Glutamatergic neuron (in vitro differentiated cells): ENCODE measurements at places on chromosomes 7 and 10.
A peak's percentile ranks its signal among the peaks of the same experiment; 100 is the strongest.

GRCh38 chr10:126854726-126855495, 50.3 kb upstream of the DOCK1 start:
- no peak for DNase-seq

DNA sequence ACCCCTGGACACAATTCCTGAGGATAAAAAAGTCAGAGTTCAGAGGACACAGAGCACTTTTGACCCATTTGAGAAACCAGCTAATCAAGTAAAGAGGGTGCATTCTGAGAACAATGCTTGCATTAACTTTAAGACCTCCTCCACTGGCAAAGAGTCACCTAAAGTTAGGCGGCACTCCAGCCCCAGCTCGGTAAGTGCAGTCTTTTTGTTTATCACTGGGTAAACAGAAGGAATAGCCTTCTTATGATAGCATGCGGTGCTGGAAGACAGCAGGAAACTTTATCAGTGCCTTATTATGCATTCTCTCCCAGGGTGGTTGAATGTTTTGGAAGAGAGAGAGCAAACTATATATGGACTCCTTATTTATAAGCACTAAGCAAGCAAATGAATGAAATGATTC, 130.5 kb downstream of the CDK14 start:
- DNase-seq, result no peak

- DNase-seq, result peak; percentile 48
Observed at GRCh38 chr7:134016223-134016941, 110.8 kb upstream of the LRGUK start.

DNA sequence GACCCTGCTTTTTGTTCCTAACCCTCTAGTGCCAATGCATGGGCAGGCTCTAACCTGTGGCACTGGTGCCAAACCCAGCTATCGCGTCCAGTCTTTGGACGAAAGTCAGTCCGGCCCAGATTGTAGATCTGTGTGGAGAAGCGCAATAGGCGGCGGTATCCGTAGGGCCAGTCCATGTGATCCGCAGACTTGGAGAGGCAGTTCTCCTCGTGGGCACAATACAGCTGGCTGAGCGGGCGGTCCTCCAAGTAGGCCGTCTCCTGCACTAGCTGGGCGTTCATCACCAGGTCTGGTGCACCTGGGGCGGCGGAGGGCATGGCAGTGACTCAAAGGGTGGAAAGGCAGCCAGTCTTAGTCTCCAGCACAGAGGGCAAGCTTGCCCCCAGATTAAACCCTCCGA, 14.5 kb downstream of the LOXL4 start:
- no peak for DNase-seq

DNA sequence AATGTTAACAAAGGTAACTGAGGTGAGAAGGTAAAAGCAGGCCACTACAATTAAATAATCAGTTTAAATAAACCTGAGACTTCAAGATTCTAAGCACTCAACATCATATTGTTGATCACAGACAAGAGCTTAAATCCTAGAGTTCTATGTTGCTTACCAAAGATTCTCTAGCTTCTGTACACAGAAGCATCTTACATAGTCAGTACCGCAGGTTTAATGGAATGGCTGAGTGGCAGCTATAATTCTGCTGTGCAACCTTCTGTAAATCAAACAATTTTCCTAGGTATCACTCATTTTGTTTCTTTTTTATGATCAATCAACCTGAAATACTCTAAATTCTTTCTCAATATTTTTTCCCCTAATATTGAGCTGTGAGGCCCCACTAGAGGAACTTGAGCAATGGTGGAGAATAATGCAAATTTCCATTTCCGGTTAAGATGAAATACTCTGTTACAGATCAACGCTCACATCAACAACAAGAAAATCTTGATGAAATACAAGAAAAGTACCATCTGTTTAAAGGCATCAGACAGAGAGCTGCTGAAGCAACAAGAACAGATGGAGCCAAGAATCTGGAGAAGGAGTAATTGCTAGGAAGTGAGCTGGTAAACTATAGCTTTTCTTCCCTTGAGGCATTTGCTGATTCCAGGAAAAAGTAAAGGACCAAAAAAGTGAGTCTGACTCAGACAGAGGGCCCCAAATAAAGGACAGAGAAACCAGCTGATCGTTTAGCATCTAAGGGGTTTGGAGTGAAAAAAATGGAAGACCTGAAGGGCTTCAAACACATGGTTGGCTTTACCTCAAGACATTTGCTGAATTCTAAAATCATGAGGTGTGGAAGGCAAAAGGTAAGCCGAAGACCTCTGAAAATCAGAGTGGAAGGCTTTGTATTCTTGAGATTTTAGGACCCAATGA, 22.6 kb downstream of the PNPLA8 start:
- DNase-seq, result no peak

- DNase-seq, result no peak
Observed at GRCh38 chr7:134701272-134701671, 54.6 kb downstream of the BPGM start.

GRCh38 chr10:125004571-125005311, 62.8 kb downstream of the ZRANB1 start:
- DNase-seq, result no peak

DNA sequence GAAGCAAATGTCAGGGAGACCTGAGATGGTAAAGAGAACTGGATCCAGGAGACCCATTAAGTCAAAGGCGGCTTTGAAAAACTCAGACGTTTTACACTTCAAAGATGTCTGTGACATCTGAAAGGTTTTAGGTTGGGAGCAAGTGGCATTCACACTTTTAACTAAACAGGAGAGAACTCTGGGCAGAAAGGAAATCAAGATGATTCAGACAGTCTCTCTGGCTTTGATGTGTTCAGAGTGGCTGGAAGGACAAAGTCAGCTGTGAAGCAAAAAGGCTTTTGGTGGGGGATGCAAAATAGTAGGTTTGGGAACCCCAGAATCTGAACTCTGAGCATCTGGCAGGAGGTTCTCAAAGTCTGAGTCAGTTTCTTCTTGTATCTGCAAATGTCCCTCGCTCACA, 66.6 kb downstream of the PRKCQ start:
- no peak for DNase-seq

- no peak for DNase-seq
Observed at GRCh38 chr10:121741248-121741792, 143.1 kb upstream of the FGFR2 start.

DNA sequence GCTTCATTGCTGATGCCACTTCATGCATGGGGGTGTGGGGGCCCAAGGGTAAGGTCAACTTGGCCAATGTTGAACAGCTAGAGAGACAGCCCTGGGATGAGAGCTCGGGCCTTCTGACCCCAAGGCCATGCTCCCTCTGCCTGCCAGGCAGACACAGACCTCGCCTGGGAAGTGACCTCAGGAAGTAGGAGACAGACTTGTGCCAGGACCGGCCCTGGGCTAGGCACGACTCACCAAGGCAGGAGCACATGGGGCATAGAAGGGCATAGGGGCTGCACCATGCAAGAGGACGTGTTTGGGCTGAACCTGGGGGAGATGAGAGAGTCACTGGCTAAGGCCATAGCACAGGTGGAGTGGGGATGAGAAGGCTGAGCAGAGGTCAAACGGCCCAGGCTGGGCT, 27.1 kb downstream of the ZCCHC24 start:
- DNase-seq, result peak; percentile 9

- DNase-seq, result no peak
Observed at GRCh38 chr7:132290021-132290420, 286.2 kb downstream of the PLXNA4 start.

DNA sequence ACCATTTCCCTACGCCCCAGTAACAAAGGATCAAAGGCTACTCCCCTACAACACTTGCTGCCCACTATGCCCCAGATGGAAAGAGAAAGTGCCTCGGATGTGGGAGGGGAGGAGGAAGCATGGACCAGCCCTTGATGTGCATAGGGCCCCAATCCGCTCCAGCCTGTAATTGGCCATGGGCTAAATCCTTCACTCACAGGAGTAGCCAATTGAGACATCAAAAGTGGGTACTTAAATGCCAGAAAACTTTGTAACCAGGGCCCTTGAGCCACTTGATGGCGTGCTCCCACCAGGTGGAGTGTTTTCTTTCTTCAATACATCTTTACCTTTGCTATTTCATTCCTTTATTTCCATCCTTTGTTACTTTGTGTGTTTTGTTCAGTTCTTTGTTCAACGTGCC, 500.5 kb upstream of the LRRN3 start:
- no peak for DNase-seq

- DNase-seq, result peak; percentile 48
Observed at GRCh38 chr10:97676770-97677581, 10.1 kb downstream of the AVPI1 start.

DNA sequence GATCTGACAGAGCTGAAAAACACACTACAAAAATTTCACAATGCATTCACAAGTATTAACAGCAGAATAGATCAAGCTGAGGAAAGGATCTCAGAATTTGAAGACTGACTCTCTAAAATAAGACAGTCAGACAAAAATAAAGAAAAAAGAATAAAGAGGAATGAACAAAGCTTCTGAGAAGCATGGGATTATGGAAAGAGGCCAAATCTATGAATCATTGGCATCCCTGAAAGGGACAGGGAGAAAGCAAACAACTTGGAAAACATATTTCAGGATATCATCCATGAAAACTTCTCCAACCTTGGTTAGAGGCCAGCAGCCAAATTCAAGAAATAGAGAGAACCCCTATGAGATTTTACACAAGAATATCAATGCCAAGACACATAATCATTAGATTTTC, 804.8 kb upstream of the IGFBP3 start:
- DNase-seq, result no peak

DNA sequence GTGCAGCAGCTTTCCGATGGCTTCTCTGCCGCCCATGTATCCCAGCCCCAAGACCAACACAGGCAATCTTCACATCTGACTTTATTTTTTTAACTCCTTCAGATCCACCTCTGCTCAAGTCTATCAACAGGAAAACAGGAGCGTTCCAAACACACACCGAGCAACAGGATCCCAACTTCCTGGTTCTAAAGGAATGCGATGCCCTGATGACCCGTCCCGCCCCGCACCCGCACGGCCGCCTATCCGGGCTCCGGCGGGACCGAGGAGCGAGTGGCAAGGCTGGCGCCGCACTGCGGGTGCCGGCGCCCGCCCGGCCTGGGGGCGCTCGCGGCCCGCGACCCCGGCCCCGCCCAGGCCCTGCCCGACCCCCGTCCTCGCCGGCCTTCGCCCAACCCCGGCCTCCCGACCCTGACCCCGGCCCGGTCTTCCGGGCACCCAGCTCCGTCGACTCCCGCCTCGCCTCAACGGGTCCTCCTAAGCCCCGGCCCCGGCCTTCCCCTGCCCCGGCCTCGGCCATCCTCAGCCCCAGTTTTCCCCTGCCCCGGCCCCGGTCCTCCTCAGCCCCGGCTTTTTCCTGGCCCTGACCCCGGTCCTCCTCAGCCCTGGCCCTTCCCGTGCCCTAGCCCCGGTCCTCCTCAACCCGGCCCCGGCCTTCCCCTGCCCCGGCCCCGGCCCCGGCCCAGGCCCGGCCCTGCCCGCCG, 730 bp downstream of the LARP4B start:
- peak; percentile 40 for DNase-seq

DNA sequence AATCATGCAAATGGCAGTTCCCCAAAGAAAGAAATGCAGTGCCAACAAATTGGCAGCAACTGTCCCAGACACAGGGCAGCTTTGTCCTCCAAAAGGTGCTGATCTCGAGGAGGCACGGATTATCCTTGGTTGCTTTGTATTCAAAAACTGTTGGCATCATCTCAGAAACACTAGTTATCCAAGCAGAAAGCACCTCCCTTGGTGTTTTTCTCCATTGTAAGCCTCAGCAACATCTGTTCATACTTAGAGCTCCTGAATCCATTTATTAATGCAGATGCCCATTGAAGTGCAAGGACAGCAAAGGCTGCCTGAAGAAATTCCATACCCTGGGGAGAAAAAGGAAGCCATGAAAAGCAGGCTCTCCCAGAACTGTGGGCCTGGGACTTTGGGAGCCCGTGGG, 1.1 kb upstream of the NPS start:
- DNase-seq, result no peak

DNA sequence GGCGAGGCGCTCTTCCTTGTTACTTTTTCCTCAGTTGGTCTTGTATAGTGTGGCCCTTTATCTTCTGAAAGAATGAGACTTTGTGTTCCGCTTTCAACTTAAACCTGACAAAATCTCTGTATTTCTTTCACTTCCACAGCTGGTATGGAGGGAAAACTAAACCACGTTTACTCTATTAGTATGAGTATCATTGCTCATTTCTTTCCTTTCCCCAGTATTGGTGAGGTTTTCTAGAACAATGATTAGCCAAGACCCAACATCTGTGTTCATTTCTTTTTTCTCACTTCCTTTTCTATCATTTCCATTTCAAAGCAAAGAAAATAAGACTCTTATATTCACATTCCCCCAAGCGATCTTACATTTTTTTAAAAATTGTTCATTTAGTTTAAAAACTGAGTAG, 165.3 kb downstream of the PAXIP1 start:
- no peak for DNase-seq

DNA sequence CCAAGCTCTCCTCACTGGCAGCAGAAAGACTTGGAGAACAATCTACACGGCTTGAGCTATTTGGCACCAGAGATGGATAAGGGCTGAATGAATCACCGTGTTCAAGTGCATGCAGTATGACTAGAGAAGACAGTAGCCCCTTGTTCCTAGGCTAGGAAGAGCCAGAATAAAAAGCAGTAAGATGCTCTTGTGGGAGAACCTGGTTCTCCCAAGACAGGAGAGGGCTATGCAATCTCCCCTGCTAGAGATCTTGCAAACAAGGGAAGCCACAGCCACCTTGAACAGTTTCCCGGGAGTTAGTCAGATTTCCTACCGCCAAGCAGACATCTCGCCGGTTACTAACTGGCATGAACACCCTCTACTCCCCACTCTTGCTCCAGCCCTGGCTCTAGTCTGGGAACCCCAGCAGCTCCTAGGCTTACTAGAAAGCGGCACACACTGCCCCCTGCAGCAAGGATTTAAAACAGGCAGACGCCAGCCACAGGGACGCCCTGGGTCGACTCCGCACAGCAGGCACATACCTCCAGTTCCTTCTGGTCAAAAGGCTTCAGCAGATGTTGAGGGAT, 107.3 kb downstream of the SMURF1 start:
- DNase-seq, result peak; percentile 55

GRCh38 chr10:93077860-93078337, 4.2 kb downstream of the CYP26A1 start:
- DNase-seq, result no peak
